MV-4-11 (cell line): ENCODE measurements at places on chromosomes 1 and 21.

- DNase-seq: no peak
Observed at GRCh38 chr21:45819478-45820170, 161.9 kb upstream of the COL6A1 start.

GRCh38 chr1:174110053-174110452, 49.3 kb upstream of the RABGAP1L start:
- DNase-seq: no peak

DNA sequence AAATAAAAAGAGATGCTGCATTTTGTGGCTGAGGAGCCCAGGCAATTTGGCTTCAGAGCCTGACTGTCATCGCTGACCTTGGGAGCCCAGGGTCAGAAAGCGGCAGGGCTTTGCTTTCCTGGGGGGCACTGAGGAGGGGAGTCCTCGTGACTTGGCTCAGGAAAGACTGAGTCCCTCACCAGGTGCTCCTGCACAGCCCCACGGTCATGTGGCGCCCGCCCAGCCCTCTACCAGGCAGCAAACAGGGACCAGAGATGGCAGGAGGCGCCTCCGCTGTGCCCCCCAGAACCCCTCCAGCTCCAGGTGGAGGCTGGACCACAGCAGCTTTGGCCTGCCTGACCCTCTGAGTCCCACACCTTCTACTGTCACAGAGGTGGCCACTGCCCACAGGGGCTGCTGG, 13.2 kb downstream of the EFHD2 start:
- no peak for DNase-seq

DNA sequence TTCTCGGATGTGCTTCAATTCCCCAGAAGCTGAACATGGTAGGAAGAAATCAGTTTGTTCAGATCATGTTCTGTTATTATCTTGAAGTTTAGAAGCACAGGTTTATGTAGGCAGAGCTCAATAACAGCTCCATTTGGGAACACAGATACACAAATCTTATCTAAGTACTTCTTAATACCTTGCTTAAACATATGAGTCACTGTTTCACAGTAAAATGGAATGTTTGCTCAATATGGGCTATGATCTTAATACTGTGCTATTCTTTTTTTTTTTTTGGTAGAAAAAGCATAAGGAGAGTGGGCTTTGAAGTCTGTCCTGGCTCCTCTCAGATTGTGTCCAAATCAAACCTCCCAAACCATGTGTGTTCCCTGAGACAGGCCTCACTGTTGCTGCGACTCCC, 13.4 kb downstream of the PROK1 start:
- DNase-seq: no peak

DNA sequence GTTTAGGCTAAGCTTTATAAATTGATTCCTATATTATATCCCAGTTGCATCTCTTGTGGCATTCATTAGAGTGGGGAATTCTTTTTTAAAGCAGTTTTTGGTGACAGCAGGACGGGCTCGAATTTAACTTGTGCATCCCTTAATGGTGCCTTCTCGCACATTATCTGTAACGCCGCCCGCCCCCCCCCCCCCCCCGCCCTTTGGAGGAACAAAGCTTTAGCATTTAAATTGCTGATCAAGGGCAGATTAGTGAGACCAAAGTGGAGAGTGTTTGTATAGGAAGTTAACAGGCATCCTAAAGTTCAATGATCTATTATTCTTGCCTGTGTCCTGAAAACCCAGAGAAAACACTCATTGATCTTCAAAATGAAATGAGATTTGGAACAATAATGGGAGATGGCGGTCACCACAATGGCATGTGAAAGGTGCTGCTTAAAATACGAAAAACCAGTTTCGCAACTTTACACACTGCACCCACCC, 2.2 kb downstream of the LMO4 start:
- DNase-seq: no peak

- no peak for DNase-seq
Observed at GRCh38 chr1:67754526-67754920, 69.5 kb downstream of the GADD45A start.

- no peak for DNase-seq
Observed at GRCh38 chr1:113142791-113143190, 69.8 kb downstream of the LRIG2 start.

- DNase-seq: no peak
Observed at GRCh38 chr1:224501836-224502235, 67.2 kb upstream of the WDR26 start.

- DNase-seq: no peak
Observed at GRCh38 chr1:178645808-178646200, 79.2 kb upstream of the RALGPS2 start.

DNA sequence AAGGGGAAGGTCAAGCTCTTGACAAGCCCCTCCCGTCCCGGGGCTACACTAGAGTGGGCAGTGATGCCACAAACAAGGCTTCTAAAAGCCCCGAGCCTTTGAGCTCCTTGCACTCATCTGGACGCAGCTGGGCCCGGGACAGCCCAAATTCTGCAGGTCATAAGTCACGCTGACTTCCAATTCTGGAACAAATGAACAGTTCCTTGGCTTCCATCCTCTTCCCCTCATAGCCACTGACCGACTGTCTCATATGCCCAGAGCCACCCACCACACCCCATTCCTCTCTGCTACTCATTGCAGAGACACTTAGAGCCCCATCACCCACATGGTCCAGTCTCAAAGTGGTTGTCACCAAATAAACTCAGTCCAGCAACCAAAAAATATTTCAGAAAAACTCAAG, 32.8 kb upstream of the PRELP start:
- no peak for DNase-seq

DNA sequence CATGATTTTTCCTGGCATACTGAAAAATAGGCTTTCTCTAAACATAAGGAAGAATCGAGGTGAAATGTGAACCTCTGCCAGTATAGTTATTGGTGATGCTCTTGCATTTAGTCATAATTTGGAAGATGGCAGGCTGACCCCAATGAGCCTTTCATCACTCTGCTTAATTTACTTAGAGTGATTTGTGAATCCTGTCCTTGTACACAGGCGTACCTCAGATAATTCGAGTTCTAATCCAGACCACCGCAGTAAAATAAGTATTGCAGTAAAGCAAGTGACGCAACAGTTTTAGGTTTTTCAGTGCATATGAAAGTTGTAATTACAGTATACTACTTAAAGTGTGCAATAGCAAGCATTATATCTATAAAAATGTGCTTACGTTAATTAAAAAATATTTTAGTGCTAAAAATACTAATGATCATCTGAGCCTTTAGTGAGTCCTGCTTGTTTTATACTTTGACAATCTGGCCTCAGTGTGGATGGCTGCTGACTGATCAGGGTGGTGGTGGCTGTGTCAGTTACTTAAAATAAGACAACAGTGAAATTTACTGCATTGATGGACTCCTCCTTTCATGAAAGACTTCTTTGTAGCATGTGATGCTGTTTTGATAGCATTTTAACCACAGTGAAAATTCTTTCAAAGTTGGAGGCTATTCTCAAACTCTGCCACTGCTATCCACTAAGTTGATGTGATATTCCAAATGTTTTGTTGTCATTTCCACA, 1.7 kb downstream of the PKNOX1 start:
- DNase-seq: no peak

DNA sequence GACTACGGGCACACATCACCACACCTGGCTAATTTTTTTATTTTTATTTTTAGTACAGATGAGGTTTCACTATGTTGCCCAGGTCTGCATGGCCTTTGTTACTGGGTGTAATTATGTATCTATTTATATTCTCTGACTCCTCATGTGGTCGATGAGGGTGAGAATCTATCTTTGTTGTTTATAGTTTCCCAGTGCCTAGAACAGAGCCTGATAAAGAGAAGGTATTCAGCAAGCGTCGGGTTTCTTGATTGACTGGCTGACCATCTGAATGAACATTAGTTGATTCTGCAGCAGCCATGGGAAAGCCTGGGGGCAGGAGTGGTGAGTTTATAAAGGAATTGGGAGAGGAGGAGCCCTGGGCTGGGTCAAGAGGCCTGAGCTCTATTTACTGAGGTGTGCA, 28.5 kb downstream of the SERINC2 start:
- DNase-seq: no peak

GRCh38 chr1:19349999-19350398, 37.9 kb downstream of the SLC66A1 start:
- DNase-seq: no peak

- DNase-seq: peak; percentile 55
Observed at GRCh38 chr1:6197746-6198427, 1.5 kb downstream of the RPL22 start.

- peak; percentile 60 for DNase-seq
Observed at GRCh38 chr1:79323239-79324025, 316.9 kb upstream of the ADGRL4 start.

- no peak for DNase-seq
Observed at GRCh38 chr1:209389258-209389657, 194.3 kb upstream of the CAMK1G start.

DNA sequence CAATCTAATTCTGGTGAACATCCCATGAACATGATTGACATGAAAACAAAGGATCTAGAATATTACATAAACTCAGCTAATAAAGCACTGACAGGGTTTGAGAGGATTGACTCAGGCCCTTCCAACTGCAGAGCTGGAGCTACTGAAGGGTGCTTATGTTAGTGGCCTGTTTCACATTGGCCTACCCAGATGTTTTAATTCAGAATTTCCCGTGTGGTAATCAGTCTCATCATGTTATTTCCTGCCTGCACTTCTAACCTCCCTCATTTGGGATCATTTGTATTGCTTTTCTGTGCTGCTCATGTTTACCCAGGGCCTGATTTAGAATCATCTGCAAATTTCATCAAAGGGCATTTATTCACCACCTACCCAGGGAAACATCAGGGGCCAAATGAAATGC, 270.3 kb downstream of the PLPP3 start:
- DNase-seq: no peak

DNA sequence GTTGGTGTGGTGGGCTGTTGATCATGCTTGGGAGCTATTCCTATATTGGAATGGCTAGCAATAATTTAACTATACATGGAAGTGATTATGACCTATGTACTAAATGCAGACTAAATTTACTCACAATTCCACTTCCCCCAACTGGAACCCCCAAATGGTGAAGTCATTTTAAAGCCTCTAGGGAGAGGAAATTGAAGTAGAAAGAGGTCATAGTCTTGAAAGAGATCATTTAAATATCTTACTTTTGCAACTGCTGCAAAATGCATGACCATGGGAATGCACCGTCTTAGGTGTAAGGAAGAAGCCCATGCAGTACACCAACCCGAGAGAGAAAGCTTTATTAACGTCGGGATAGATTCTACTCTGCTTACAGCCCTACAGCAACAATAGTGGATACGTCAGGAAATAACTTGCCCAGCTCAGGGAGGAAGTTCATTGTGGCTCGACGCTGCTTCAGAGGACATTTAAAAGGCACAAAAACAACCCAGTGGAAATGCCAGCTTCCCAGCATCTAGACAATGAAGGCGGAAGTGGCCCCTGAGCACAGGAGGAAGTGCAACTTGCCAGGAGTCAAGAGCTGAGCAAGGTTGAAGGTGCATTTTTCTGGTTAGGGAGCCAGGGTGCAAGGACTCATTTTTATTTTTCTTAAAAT, 26.5 kb downstream of the CYYR1 start:
- DNase-seq: peak; percentile 86

GRCh38 chr1:204417074-204417997, 5.7 kb upstream of the PPP1R15B start:
- peak; percentile 83 for DNase-seq

GRCh38 chr1:160662910-160663309, 16.1 kb upstream of the SLAMF1 start:
- DNase-seq: peak; percentile 17

GRCh38 chr1:77553568-77554291, 128.7 kb downstream of the ZZZ3 start:
- DNase-seq: peak; percentile 15

DNA sequence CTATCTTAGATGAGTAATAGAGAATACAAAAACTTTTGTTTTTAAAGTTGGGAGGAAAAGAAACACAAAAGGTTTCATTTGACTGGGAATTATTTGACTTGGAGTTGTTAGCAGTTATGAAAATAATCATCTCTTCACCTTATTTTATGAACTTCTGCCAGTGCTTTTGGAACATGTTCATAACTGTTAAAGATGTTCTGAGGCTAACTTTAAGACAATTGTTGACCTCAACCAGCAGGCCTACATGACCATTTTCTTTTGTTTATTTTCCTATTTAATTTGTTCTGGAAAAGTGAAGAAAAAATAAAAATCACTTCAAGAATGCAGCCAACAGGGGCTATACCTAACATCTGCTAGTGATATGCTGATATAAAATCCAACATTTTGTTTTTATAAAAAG, 37.4 kb downstream of the JAM2 start:
- DNase-seq: no peak

DNA sequence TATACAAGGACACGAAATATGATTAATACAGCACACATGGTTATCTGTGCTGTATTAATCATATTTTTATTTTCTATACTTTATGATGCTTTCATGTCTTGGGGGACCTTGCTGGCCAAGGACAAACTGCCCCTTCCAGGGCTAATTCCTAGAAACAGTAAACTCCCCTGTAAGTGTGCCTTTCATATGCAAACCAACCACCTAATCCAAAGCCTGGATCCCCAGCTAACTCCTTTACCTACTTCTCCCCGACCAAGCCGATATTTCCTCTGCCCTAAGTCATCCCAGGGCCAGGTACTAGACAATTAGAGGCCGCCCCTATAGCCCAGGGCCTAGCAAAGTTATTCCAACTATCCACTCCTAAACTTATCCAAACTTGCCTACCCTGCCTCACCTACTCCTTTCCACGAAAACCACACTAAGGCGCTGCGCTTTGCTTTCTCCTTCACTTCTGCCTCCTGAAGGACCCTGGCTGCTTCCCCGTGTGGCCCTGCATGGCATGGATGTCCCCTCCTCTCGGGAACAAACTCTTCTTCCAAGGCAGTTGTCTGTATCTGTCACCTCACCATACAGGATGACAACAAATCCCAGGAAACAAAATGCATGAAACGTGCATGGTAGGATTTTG, 10.2 kb downstream of the SH3BP5L start:
- DNase-seq: no peak

GRCh38 chr1:119713039-119713748, 1.5 kb downstream of the PHGDH start:
- DNase-seq: peak; percentile 10

- no peak for DNase-seq
Observed at GRCh38 chr21:27555996-27556395, 589.1 kb upstream of the ADAMTS5 start.

GRCh38 chr1:94636624-94637023, 95.1 kb upstream of the F3 start:
- DNase-seq: no peak

- no peak for DNase-seq
Observed at GRCh38 chr21:41222247-41223068, 54.5 kb downstream of the BACE2 start.

DNA sequence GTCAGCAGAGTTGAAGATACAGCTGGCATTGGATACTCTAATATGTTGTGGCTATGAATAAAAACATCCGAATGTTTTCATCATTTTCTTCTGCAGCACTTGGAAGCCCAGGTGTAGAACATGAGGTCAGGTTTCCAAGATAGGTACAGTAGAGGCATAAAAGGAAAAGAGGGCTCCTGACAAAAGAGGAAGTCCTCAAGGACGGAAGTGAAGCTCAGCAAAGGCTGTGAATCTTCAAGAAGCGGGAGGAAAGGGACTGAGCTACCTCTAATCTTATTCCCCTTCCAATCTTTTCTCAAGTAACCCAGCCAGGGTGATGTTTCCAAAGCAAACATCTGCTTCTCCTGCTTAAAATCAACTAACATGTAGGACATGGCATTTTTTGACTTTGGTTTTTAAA, 4.4 kb upstream of the PIK3C2B start:
- peak; percentile 64 for DNase-seq
